ENCODE measurements at places on chromosomes 11 and 22.

GRCh38 chr11:96049426-96049825 lies 125.5 kb upstream of the MTMR2 start:
- DNase-seq = no peak

GRCh38 chr11:10261821-10262220 lies 32.2 kb downstream of the SBF2 start:
- DNase-seq = no peak

DNA sequence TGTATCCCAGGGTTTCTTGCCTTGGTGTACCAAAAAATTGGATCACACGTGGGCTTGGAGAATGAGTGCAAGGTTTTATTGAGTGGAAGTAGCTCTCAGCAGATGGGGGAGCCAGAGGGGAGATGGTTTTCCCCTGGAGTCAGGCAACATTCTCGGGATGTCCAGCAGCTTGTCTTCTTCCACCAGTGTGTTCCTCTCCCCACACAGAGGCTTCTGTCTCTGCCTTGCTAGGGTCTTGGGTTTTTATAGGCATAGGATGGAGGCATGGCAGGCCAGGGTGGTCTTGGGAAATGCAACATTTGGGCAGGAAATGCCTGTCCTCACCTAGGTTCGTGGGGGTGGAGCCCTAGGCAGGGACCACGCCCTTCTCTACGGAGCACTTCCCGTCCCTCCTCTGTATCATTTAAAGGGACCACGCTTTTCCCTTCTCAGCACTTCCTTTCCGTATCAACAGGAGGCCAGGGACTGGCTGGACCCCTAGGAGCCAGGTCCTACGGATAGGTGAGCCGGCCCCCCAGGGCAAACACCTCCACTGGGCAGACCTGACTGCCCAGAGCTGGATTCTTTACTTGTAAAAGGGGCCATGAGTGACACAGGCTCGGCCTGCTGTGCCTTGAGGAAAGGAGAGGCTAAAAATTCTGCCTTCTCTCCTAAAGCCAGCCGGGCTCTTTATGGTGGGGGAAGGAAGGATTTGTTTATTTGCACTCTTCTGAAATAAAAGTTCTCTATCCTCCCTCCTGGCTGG lies 55.3 kb upstream of the CCDC188 start:
- peak; percentile 81 for DNase-seq

GRCh38 chr11:7450836-7451235 lies 34.5 kb upstream of the OLFML1 start:
- DNase-seq = no peak

- peak; percentile 66 for DNase-seq
These were observed 388.0 kb downstream of the DYNC2H1 start for GRCh38 chr11:103497268-103497667.

DNA sequence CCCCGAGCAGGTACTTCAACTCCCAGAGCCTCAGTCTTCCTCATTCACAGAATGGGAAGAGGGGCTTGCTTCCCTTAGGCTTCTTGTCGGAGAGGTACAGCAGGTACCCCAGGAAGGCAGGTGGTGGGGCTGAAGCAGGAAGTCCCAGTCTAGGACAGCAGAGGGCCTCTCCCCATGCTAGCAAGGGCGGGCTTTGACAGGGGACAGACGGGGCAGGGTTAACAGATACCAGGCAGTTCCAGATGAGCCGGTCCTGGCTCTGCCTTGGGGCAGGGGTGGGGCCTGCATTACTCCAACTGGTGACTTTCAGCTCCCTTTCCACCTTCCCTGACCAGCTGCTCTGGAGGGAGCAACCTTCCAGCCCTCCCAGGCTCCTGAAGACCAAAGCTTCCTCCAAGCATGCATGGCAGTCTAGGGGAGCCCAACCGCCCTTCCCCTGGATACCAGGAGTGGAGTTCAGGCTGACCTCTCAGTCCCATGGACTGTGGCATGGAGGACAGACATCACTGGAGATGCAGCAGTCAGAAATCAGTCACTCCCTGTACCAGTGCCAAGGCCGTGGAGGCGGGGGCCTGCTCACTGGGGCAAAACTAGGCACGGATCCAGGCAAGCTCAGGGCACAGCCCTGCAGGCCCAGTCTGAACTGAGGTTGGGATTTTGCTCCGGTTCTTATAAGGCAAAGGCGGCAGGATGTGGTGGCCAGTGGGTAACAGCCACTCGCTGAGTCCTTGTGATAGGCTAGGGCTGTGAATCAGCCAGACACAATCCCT lies 60.5 kb downstream of the NAT10 start:
- DNase-seq = peak; percentile 10
